ENCODE measurements at places on chromosomes 1 and 21.

- no peak overlapping the region for H3K4me3 ChIP-seq
- H3K27me3 ChIP-seq, result no peaks in the 10 kb centered on the region
- H3K4me1 ChIP-seq, result no peaks in the 10 kb centered on the region
- no peak for DNase-seq
- H3K36me3 ChIP-seq, result no peaks in the 10 kb centered on the region
Measured at GRCh38 chr1:198205016-198205684, 48.4 kb downstream of the NEK7 start.

DNA sequence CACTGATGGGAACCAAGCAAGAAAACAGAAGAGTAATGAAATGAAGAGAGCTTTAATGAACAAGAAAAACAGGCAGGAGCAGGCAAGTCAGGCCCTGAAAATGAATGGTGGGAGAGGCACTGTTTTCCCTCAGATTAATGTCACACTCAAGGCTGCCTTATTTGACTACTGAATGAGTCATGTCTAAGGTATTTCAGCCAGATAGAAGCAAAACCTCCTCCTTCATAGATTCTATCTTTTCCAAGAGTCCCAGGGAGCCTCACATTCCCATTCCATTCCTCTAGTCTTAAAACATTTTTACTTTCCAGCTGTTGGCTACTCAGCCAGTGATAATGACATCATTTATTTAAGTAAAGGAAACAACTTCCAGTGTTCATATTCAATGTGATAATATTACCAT is 228.4 kb upstream of the NRIP1 start:
- peaks cover 26% of the 10 kb centered on the region for H3K4me1 ChIP-seq
- DNase-seq, result no peak
- H3K36me3 ChIP-seq, result no peaks in the 10 kb centered on the region
- H3K27me3 ChIP-seq, result no peaks in the 10 kb centered on the region
- no peak overlapping the region for H3K27ac ChIP-seq
- no peak overlapping the region for H3K4me3 ChIP-seq

DNA sequence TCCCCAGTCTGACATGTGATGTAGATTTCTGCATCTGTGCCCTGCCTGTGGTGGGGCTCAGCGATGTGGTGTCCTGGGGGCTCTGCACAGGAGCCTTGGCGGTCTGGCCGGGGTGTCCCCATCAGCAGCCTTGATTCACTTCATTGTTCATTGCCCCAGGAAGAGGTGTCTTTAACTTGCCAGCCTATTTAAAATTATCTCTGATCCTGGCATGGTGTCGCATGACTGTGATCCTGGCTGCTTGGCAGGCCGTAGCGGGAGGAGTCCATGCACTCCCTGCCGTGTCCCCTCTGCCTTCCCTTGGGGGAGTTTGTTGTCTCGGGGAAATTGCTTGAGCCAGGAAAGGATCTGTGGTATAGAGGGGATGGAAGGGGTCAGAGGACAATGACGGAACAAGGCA is 59.9 kb downstream of the TRIM11 start:
- no peaks in the 10 kb centered on the region for H3K27me3 ChIP-seq
- no peak overlapping the region for H3K4me3 ChIP-seq
- H3K36me3 ChIP-seq, result peaks cover 11% of the 10 kb centered on the region

DNA sequence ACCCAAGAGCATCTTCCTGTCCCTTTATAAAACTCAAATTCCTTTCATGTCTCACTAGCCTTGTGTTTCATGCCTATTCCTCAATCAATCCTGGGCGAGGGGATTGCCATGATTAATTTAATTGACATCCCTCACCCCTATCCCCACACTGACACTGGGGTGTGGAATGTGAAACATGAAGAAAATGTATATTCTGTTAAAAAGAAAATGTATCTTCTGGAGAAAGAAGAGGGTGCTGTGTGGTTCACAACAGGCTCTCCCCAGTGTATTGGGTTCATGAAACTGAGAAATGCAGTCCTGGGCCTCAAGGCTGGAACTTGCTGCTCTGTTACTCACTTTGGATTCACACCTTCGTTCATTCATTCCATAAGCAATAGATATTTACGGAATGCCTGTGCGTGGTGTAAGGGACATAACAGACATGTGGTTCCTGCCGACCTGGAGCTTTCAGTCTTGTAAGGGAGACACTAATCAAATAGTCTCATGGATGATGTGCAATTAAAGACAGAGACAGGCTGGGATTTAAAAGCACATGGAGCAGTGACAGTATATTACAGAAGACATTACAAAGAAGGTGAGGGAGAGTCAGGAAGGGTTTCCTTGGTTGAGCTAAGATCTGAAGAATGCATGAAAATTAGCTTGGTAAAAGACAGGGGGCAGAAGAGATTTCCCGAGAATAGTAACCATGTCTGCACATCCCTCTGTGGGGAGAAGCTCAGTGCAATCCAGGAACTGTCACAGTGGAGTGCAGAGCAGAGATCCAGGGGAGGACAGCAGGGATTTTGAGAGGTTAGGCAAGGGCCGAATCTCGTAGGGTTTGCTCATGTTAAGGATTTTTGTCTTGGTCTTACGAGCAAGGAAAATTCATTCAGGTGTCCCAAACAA is 32.1 kb downstream of the SERTAD4 start:
- no peaks in the 10 kb centered on the region for H3K27me3 ChIP-seq
- no peak overlapping the region for H3K27ac ChIP-seq
- H3K4me1 ChIP-seq, result peaks cover 10% of the 10 kb centered on the region
- H3K36me3 ChIP-seq, result no peaks in the 10 kb centered on the region
- DNase-seq, result no peak
- no peak overlapping the region for H3K4me3 ChIP-seq

DNA sequence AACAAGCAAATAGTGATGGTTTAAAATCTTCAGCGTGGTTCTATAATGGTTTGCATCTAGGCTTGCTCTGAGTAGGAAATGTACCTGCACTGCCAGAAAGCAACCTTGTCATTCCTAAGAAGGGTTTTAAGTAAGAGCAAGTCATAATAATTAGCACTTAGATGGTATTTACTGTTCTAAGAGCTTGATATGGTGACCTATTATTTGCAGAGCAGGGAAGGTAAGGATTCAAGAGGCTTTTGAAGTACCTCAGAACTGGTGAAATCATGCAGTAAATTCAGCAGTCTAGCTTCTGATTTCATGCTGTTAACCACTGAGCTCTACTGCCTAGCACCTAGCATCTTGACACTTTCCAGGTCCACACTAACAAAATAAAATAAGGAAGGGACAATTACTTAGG is 23.7 kb downstream of the ATP1A1 start:
- no peaks in the 10 kb centered on the region for H3K27me3 ChIP-seq
- H3K4me3 ChIP-seq, result no peak overlapping the region
- H3K4me1 ChIP-seq, result peaks cover 17% of the 10 kb centered on the region
- peak overlapping the region; percentile 69 for H3K27ac ChIP-seq

DNA sequence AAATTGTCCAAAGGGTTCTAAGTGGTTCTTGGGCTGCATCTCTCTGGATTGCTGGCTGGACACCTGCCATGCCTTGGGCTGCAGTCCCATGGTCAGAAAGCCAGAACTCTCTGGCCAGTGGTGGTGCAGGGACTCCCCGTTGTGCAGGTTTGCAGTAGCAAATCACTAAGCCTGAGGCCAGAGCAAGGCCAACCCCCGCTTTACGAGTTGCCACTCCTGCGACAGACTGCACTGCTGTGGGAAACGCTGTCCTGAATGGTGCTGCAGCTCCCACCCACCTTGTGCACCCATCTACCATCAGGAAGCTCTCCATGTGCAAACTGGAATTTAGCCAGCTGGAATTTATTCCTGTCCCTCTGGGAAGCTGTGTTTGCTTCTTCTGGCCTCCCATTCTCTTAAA is 45.7 kb downstream of the LHX4 start:
- no peak overlapping the region for H3K4me3 ChIP-seq
- no peak overlapping the region for H3K27ac ChIP-seq
- peaks cover 37% of the 10 kb centered on the region for H3K4me1 ChIP-seq
- no peaks in the 10 kb centered on the region for H3K27me3 ChIP-seq
- peaks cover 53% of the 10 kb centered on the region for H3K36me3 ChIP-seq

GRCh38 chr1:111707906-111708305 is 31.3 kb downstream of the INKA2 start:
- H3K36me3 ChIP-seq, result peaks cover 14% of the 10 kb centered on the region
- DNase-seq, result no peak
- no peaks in the 10 kb centered on the region for H3K27me3 ChIP-seq
- no peak overlapping the region for H3K4me3 ChIP-seq
- H3K4me1 ChIP-seq, result no peaks in the 10 kb centered on the region

DNA sequence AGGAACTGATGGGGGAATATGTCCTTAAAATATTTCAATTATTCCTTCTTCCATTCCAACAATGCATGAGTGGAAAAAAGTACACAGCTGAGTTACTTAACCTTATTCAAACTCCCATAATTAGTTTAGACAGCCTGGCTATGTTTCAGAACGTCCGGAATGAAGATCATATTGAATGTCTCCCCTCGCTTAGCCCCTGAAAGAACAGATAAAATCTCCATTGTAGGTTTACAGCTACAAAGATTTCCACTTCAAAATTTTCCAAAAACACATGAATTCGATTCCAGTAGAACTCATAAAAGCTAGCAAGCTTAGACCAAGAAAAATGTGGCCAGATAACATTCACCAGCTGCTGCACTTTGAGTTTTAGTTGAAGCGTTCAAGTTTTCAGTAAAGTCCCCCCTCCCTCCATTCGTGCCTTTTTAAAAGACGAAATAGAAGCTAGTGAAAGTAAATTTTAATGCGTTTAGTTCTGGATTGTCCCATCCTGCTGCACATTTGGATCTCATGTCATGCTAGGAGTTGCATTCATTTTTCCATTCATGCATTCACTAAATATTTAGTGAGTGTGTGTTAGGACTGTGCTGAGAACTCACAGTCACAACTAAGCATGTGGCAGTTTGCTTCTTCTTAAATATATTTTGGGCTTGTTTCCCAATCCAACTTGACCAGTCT is 29.4 kb upstream of the SSX2IP start:
- no peaks in the 10 kb centered on the region for H3K36me3 ChIP-seq
- H3K27me3 ChIP-seq, result no peaks in the 10 kb centered on the region
- DNase-seq, result no peak
- H3K4me1 ChIP-seq, result peaks cover 15% of the 10 kb centered on the region
- H3K27ac ChIP-seq, result no peak overlapping the region

DNA sequence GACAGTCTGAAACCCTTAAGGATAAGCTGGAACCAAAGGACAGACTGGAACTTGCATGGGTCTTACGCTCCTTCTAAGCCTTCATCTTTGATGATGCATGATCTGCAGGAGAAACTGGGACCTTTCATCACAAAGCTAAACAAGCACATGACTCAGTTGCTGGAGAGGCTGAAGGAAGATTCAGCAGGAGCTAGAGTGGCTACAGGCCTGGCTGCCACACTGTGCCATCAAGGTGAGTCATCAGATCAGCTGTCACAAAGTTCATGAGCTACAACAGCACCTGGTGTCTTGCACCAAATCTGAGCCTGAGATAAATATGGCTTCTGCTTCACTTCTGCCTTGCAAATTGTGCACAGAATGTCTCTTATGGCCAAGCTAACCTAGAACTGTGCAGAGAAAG is 95.5 kb upstream of the MARK1 start:
- H3K36me3 ChIP-seq, result no peaks in the 10 kb centered on the region
- no peak overlapping the region for H3K27ac ChIP-seq
- no peak for DNase-seq
- peaks cover 10% of the 10 kb centered on the region for H3K4me1 ChIP-seq
- H3K4me3 ChIP-seq, result no peak overlapping the region
- H3K27me3 ChIP-seq, result no peaks in the 10 kb centered on the region

- H3K4me1 ChIP-seq, result peaks cover 12% of the 10 kb centered on the region
- peaks cover 9% of the 10 kb centered on the region for H3K27me3 ChIP-seq
- DNase-seq, result no peak
Measured at GRCh38 chr1:40877698-40878097, 15.5 kb upstream of the CITED4 start.

DNA sequence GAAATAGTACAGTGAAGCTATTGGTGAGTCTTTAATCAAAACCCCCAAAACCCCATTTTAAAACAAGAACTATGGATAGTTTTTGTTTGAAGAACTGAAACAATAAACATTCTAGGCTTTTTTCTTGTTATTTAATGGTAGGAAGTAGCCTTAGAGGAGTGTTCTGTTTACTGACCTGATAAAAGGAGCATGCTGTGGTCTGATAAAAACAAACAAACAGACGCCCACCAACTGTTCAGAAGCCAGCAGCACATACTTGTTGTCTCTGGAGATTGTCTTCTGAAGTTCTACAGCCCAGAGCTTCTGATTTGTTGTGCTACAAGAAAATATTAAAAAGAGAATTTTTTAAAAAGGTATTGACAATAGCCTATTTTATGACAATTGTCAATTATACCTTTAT is 54.1 kb upstream of the CFAP298 start:
- H3K4me1 ChIP-seq, result no peaks in the 10 kb centered on the region
- H3K27me3 ChIP-seq, result no peaks in the 10 kb centered on the region
- H3K27ac ChIP-seq, result no peak overlapping the region
- DNase-seq, result no peak

GRCh38 chr1:225766967-225767633 is 10.5 kb upstream of the SRP9 start:
- peaks cover 58% of the 10 kb centered on the region for H3K4me1 ChIP-seq
- DNase-seq, result no peak
- no peaks in the 10 kb centered on the region for H3K27me3 ChIP-seq
- peak overlapping the region; percentile 57 for H3K27ac ChIP-seq

DNA sequence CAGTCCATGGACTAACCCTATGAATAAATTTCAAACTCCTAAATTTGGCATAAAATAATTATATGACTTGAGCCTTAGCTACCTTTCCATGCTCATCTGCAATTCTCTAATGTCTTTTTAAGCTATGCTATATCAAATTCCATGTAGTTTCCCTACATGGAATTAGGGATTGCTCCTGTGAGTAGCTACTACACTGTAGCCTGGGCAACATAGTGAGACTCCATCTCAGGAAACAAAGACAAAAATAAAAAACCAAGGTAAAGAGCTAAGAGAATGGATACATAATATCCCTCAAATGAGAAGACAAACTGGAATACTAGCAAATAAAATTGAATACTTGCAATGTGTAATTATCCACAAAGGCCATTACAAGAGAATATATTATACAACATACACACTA is 37.5 kb downstream of the ATP1B1 start:
- no peak overlapping the region for H3K4me3 ChIP-seq
- H3K4me1 ChIP-seq, result peaks cover 3% of the 10 kb centered on the region
- no peaks in the 10 kb centered on the region for H3K27me3 ChIP-seq
- no peak for DNase-seq
- no peaks in the 10 kb centered on the region for H3K36me3 ChIP-seq

DNA sequence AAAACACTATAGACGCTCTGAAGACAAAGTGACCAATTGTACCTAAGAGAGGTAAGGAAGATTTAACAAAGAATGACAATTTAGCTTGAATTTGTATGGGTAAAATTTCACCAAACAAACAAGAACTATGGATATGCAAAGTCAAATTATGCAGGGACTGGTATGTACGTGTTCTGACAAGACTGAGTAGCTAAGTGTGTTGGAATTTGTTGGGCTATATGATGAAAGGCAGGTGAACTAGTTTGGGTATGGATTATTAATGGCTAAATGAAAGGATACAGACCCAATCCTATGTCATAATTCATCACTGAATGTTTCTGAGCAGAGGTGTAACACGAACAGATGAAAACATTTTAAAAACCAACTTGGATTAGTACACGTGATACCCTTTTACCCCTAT is 7.6 kb downstream of the DNTTIP2 start:
- no peak overlapping the region for H3K4me3 ChIP-seq
- H3K27me3 ChIP-seq, result no peaks in the 10 kb centered on the region
- no peak overlapping the region for H3K27ac ChIP-seq
- peaks cover 66% of the 10 kb centered on the region for H3K36me3 ChIP-seq
- peaks cover 3% of the 10 kb centered on the region for H3K4me1 ChIP-seq

- no peaks in the 10 kb centered on the region for H3K27me3 ChIP-seq
- H3K4me1 ChIP-seq, result peaks cover 2% of the 10 kb centered on the region
- DNase-seq, result no peak
- H3K4me3 ChIP-seq, result no peak overlapping the region
Measured at GRCh38 chr1:161914595-161914994, 109.1 kb downstream of the OLFML2B start.
